ENCODE measurements at places on chromosomes 11 and 22.

- peak; percentile 74 for DNase-seq
Observed at GRCh38 chr11:96155627-96156378, 187.2 kb downstream of the MAML2 start.

- DNase-seq, result no peak
Observed at GRCh38 chr11:45513821-45514340, 151.5 kb downstream of the CHST1 start.

GRCh38 chr11:128066399-128066798, 521.0 kb downstream of the ETS1 start:
- no peak for DNase-seq

- peak; percentile 35 for DNase-seq
Observed at GRCh38 chr11:110883256-110883655, 171.0 kb upstream of the ARHGAP20 start.

GRCh38 chr11:31443802-31444201, 65.6 kb downstream of the IMMP1L start:
- DNase-seq, result no peak

- DNase-seq, result no peak
Observed at GRCh38 chr11:44468345-44468988, 97.0 kb upstream of the CD82 start.
